Stimulated activated CD8-positive, alpha-beta memory T cell treated with anti-CD3 and anti-CD28 coated beads, Interleukin-12 subunit alpha, Interleukin-12 subunit beta, amount 100 ng/mL, for 4 hours (primary cell): ENCODE measurements at places on chromosomes 4 and X.

DNA sequence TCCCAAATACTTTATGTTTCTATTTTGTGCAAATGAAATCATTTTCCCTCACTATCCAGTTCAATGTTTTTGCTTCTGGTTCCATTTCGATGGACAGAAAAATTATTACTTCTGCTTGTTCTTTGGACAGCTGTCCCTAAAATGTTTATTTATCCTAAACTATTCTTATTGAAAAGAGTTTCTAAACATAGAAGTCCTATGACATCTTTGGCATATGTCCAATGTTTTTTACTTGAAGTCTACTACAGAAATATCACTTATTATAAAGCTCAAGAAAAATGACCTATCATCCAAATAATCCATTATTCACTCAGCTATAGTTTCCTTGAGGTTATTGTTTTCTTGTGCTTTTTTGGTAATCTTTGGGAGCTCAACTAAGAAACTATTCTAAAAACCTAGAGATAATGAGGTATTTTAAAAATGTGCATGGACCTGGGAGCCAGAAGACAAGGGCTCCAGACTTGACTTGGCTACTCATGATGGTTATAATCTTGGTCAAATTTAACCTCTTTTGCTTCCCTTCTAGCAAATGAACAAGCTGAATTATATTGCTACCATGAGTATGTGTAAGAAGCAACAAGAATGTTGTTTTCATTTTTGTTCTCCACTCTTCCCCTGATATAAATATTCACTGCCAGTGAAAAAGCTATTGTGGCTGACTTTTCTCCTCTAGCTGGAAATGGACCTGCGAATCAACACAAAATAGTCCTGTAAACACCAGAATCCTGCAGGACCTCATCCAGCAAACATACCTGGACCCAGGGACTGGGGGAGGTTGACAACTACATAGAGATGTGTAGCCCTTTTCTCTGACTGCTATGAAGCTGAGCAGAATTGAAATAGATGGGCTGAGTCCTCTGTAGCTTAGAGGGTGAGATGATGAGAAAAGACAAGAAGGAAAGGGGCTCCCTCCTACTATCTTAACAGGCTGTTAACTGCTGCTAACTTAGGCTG, 137.4 kb downstream of the FRYL start:
- DNase-seq: no peak

DNA sequence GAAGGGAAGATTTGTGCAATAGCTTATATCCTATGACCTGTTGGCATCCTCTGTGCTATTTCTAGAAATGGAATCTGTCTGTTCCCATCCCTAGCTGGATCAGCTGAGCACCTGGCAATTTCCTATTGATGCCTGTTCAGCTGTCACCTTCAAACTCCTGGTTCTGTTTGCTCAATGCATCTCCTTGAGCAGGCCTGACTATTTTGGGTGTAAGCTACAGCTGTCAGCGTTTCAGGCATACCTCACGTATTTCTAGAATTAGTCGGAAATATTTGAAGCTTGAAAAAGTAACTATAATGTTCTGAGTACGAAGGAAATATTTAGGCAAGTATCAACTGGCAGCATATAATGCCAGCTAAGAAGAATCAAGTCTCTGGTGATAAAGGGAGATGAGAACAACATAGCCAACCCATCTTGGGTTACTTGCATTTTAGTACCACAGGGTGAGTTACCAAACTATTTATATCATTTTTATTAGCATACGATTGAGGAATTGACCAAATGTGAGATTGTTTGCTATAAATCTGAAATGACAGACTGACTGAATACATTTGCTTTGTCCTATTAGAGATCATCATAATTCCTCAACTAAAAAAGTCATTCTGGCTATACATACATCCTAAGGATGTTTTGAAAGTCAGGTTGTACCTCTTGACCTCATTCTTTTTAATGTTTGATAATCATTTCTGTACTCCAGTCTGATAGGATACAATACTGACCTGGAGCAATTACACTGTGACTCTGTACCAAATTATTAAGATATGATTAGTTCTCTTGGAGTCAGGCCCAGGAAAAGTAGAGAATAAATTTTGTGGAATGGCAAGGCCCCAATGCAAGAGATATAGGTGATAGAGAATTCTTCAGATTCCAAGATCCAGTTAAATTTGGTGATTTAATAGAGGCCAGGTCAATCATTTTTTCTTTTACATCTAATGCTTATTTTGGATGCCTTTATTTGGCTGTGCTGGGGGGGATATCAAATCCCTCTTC, 36.4 kb upstream of the PLAC1 start:
- no peak for DNase-seq

DNA sequence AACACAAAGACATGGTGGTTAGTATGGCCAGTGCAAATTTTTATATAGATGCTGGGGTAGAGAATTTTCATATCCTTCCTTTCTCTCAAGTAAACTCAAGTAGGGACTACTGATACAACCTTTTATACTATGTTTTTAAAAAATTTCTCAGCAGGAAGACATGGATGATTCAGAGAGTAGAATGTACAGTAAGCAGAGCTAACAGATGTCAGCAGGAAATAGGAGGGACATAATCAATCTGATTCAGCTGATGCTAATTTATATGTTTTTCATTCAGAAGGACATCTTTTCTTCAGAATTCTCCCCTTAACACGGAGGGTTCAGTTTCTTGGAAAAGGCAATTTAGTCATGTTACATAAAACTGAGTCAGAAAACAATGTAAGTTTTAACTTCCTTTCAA, 95.4 kb downstream of the GRIA2 start:
- no peak for DNase-seq

- no peak for DNase-seq
These were observed 17.6 kb upstream of the GK2 start for GRCh38 chr4:79425586-79425985.

- DNase-seq: no peak
These were observed 3.7 kb upstream of the C4orf36 start for GRCh38 chr4:86895692-86896488.

DNA sequence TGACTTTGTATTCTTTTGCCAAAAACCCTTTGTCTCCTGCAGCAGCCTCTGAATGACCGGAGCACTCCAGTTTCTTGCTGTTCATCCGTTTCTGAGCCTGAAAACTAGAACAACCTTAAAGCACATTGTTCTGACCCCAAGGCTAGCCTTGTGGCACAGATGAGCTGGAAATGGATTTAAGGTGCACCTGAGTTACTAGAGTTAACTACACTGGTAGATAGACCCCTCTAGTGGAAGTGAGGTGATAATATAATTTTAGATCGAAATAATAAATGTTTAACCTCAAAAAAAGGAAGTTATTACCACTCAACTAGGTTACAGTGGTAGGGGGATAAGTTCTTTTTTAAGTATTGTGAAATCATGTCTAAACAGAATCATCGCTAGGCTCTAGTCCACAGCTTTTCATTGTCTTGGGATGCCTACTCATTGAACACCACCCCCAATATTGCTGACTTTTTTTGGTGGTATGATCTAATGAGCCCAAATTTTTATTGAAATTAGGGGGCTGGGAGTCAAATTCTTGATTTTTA, 2.7 kb downstream of the PLS3 start:
- DNase-seq: no peak

- no peak for DNase-seq
These were observed 34.4 kb upstream of the COX18 start for GRCh38 chr4:73103799-73104503.

GRCh38 chr4:89422441-89422990, 114.9 kb upstream of the GPRIN3 start:
- no peak for DNase-seq

- no peak for DNase-seq
These were observed 50.0 kb downstream of the HOPX start for GRCh38 chr4:56630876-56631666.

DNA sequence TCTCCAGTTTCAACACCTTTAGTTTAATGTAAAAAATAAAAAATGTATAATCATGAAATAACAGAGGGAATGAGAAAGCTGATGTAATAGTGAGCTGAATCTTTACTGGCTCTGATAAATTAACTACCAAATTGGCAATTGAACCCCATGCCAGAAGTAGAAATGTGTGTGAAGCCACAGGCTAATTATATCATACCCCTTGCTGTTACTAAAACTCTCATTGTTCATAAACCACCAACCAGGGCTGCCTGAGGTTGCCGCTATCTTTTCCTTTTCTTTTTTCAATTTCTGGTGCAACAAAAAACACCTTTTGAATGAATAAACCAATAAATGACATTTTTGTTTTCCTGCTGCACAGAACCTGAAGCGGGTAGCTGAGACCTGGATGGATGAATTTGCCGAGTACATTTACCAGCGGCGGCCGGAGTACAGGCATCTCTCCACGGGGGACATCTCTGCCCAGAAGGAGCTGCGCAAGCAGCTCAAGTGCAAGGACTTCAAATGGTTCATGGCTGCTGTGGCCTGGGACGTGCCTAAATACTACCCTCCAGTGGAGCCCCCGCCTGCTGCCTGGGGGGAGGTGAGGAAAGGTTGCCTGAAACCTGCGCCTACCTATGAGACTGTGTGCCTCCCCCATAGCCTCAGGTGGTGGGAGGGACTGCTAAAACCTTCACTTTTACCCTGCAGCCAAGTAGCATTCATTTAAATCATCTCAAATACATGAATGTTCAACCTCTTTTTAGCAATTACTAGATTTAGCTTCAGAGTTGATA, 216.7 kb upstream of the GALNT7 start:
- DNase-seq: no peak

DNA sequence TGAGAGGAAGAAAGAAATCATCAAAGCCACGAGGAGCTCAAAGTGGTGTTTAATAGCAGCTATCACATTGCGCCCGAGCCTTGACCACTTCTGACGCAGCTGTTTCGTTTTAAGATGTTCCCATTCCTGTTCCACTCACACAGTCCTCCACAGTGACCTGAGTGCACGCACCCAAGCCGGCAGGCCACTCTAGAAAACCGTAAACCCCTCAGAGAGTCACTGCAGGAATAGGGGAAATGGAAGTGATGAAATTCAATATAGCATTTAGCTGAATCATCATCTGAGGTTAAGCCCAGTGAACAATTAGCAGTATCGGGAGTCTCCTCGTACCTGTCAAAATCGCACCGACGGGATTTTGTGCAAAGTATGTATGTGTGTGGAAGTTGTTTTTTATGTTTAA, 17.9 kb upstream of the HAND2 start:
- no peak for DNase-seq

GRCh38 chrX:71400710-71401109, 34.6 kb downstream of the TAF1 start:
- DNase-seq: no peak

DNA sequence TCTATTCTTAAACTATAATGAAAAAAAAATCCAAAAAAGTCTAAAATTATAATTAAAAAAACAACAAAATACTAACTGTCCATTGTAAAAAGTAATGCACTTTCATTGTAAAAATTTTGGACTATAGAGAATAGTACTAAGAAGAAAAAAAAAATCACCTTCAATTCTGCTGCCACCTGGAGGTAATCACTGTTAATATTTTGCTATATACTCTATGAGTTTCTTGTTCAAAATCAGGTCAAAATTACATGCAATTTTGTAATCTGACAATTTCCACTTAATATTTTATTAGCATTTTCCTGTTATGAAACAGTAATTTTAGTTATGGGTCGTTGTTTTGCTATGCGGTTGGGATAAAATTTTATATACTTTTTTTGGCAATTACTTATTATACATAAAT, 62.0 kb downstream of the HTT start:
- DNase-seq: no peak

GRCh38 chrX:52424656-52425055, 55.8 kb downstream of the XAGE2 start:
- DNase-seq: no peak

DNA sequence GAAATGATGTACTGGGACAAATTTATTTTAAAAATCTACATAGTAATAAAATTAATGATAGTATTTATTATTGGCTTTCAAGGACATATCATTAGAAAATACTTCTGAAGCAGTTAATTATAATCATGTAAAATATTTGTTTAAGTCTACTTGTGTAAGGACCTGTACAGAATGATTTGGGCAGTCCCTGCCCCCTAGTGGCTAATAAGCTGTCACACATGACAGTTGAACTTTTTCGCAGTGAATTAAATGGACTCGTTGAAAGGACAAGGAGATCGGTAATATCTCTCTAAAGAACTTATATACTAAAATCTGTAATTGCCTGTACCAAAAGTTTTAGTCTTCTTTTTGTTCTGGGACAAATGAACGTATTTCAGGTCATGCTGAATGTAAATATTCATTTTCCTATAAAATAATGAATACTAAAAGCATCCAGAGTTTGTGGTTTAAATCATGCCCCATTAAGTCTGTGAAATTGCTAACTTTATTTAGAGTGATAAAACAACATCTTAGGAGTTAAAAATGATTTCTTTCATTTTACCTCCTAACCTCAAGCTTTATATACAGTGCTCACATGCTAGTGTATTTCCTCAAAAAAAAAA, 13.6 kb downstream of the EXOC1 start:
- no peak for DNase-seq

DNA sequence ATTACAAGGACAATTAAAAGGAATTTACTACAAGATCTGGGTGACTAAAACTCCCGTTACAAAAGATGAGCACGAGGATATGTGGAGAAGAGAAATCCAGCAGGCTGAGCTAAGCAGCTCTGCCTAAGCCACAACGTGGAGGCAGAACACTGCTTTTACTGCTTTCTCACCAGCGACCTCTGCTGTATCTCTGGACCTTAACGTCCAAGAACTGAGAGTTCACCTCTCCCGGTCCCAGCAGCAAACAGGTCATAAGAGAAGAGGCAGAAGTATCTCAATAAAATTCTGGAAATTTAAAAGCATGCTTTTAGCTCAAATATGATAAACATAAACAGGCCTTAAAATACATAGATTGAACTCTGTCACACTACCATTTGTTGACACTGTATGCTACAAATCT, 81.0 kb downstream of the ADGRA3 start:
- DNase-seq: no peak

DNA sequence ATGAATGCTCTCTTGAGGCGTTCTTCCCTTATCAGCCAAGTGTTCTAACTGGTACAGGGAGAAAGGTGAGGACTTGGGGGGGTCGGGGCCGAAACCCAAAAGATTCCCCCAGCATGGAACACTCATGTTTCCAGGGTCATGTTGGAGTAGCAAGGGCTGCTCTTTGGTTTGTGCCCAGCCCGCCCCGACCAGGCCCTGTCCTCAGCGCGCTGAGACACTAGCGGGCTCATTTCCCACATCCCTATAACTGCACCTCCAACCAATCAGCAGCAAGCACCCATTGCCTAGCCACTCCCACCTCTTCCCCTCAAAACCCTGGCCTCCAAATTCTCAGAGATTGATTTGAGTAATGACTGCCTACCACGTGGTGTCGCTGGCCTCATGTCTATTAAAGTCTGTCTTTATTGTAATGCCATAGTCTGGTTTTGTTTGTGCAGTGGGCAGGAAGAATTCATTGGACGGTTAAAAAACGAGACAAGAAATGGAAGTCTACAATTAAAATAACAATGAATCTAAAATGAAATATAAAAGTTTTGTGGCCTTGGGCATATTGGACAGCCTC, 1928.4 kb downstream of the STIM2 start:
- no peak for DNase-seq

GRCh38 chr4:173398220-173398619, 696 bp downstream of the SCRG1 start:
- no peak for DNase-seq
